ENCODE measurements at places on chromosomes 4 and X.

DNA sequence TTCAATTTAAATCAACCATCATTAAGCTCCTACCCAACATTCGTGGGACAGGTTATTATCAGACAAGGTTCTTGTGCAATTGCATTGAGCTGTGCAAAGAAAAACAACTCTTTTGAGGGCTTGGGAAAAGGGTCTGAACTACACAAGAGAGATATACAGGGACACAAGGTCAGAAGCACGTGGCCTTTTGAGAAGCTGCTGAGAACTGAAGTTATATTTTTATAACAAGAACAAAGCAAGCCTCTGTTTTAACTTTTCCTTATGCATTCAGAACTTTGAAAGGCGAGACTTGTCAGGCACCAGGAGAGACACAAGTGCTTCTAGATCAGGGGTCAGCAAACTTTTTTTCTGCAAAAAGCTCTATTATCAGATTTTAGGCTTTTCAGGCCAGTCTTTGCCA, 274.8 kb upstream of the VCX start:
- DNase-seq, result no peak

GRCh38 chrX:19543951-19544381, 28.7 kb upstream of the MAP3K15 start:
- DNase-seq, result no peak

- DNase-seq, result no peak
Measured at GRCh38 chr4:139278912-139279759, 889 bp downstream of the MGARP start.

DNA sequence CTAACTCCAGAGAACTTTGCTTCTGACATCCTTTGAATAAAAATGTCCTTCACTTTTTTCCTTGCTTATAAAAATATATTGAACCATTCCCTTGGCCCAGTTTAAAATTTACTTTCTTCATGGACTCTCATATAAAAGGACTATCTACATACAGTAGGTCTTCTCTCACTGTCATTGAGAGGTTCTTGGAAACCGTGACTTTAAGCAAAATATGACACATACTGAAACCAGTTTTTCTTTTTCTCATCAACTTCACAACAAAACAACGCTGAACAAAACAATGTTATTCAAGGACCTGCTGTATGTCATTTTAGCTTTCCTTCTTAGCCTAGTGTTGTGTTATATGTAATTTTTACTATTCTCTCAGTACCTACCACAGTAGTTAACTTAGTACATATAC, 496.8 kb downstream of the CENPC start:
- no peak for DNase-seq

- DNase-seq, result no peak
Measured at GRCh38 chr4:114040319-114041116, 61.1 kb upstream of the ARSJ start.

- no peak for DNase-seq
Measured at GRCh38 chr4:183478926-183479325, 25.9 kb upstream of the ING2 start.

- no peak for DNase-seq
Measured at GRCh38 chrX:20433388-20433775, 166.7 kb upstream of the RPS6KA3 start.

DNA sequence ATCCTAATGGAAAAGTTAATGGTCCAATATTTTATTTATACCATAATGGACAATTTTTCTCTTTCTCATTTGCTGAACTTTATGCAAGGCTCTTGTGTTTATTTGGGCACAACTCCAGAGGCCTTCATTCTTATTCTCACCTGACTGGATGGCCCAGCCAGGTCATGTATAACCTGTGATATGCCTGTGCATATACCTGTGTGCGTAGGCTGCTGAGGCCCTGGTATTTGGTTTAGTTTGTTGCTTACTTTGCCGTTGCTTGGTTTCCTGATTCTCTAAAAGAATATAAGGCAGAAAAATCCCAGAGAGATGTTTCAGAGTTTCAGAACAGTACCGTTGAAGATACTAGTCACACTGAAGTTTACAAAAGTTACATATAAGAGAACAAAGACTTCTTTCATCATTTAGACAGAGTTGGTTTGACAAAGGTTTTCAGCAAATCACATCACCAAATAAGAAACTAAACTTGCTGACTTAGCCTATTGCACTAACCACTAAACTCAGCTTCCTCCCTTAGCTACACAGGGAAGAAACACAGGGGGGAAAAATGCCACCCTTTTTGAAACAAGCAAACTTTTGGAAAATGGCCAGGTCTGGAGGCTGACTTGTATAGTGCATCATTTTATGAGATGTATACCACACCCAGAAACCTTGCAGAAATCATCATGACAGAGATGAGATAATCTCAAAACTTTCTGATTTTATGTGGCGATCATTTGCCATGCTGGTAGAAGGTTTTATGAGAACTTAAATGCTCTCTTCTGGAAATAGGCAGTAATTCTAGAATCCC, 248.5 kb downstream of the GRIA3 start:
- no peak for DNase-seq

DNA sequence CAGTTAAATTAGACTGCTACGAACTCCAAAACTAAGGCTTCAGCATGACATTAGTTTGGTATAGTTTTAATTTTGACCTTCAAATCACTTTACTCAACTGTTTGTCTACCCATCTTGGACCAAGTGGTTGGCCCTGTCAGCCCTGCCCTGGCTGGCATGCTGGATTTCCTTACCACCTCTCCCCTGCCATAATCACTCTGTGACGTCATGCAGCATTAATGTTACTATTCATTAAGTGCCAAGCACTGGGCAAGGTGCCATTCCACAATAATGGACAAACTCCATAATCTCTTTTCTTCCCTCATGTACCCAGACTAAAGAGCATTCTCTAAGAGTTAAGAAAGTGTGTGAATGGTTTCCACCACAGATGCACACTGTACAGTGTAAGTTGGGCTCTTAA, 277.0 kb upstream of the INTU start:
- no peak for DNase-seq

- DNase-seq, result peak; percentile 23
Measured at GRCh38 chrX:154761977-154762536, 607 bp upstream of the DKC1 start.

GRCh38 chr4:182938205-182938645, 21.0 kb upstream of the DCTD start:
- DNase-seq, result peak; percentile 12

GRCh38 chr4:46370531-46370930, 19.4 kb downstream of the GABRA2 start:
- DNase-seq, result no peak

GRCh38 chr4:67084783-67085182, 460.5 kb downstream of the CENPC start:
- no peak for DNase-seq

DNA sequence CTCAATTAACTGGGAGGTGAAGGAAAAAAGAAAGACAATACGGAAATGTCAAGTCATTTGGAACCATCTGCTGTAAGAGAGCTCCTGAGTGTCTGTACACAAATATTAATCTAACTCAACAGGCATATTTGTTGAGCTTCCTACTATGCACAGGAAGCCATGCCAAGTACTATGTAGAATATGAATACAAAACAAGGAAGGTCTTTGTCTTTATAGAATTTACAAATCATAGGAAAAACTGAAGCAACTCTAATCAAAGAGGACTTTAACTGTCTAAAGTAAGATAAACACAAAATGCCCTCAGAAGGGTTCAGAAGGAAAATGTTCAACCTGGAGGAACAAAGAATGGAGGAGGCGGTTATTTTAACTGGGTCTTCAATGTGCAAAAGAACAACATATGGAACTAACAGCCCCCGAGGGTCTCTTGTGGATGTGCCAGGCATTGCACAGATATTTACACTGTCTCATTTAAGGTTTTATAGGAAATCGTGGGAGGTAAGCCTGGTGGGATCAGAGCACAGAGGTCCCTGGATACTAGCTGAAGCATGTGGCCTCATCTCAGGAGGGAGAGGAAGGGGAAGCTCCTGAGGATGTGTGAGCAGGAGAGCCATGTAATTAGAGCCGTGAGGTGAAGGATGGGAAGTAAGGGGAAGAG, 5.8 kb downstream of the FAM114A1 start:
- peak; percentile 50 for DNase-seq

- DNase-seq, result no peak
Measured at GRCh38 chr4:15769202-15769601, 8.9 kb upstream of the CD38 start.

- DNase-seq, result no peak
Measured at GRCh38 chrX:2631743-2632532, 59.2 kb upstream of the CD99 start.

DNA sequence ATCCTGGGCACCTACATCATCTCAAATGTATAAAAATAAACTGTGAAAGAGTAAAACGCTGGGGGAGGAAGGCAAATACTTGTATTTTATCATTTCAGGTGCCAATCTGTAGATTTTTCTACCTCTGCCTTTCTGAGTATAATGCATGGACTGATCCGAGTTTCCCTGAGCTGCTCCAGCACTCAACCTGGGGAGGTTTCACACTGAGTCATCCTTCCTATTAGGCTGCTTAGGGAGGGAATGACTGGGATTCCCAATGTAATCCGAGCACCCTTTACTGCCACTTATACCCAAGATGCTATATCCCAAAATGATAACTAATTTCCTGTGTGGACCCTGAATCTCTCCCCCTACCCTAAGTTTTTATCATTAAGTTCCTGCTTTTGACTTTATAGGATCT, 126.6 kb downstream of the HNRNPD start:
- no peak for DNase-seq

- DNase-seq, result no peak
Measured at GRCh38 chr4:43778187-43778915, 670.3 kb downstream of the KCTD8 start.

DNA sequence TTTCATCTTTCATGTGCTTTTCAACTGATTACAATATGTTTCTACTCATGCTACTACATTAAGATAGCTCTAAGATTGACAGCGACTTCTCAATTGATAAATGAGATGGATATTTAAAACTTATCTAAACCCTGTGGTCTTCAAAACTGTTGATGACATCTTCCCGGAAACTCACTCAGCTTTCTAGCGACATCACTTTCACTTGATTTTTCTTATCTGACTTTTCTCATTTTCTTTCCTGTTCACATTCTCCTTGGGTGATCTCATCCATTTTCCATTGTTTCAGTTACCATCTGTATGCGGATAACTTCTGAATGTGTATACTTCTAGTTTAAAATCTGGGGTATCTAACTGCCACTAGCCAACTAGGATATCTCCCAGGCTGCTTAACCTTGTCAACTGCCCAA, 3.1 kb downstream of the POLR2B start:
- DNase-seq, result no peak

- no peak for DNase-seq
Measured at GRCh38 chrX:3713225-3713936, at the start of gene PRKX. Gene PRKX, minus strand, starts transcription at chrX:3713649. Its CDS starts 396 bp downstream, at chrX:3713253.

DNA sequence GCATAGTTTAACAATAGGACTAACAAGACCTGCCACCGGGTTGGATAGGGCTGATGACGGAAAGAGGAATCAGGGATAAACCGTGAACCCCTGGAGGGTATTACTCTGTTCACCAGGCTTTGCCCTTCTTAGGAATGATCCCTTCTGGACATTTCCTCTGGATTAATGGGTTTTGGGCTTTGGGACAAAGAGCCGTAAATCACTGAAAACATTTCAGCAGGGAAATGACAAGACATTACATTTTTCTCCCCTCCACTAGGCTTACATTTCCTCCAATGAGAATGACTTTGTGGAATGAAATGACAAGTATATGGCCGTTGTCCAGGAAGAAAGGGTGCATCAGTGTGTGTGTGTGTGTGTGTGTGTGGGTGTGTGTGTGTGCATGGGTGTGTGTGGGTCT, 25.9 kb upstream of the RBPJ start:
- no peak for DNase-seq

- no peak for DNase-seq
Measured at GRCh38 chrX:1452516-1453394, at the start of gene ASMTL. Gene ASMTL, minus strand, starts transcription at chrX:1452909. Its CDS starts 69 bp downstream, at chrX:1452840.

DNA sequence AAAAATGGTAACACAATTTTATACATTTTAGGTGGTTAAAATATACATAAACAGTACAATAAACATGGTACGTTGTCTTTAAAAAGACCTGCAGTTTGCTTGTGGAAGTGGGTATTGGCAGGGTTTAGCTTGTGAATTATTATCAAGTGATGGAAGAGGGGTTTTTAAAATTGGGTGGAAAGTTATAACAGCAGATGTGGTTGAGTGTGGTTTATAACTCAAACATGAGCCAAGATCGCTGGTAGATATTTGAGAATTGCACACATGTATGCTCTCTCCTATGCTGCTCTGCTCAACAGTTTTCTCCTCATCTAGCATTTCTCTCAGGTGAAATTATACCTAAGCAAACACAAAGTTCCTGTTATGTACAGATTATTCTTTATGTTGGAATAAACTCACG, 14.0 kb downstream of the EPGN start:
- DNase-seq, result no peak

DNA sequence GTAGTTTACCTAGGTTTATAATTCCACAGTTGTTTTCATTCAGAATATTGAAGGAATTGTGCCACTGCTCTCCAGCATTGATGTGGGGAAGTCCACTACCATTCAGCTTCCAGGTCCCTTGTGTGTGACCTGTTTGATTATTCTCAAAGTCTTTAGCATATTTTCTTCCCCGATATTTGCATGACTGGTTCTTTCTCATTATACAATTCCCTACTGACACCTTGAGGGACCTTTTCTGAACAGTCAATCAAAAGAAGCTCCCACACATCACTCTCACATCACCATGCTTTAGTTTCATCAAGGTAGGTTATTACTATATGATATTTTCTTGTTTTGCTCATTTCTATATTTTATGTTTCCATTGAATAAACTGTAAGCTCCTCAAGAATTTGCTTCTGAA, 44.1 kb downstream of the SLC39A8 start:
- no peak for DNase-seq

GRCh38 chr4:75512386-75513211, 1.6 kb downstream of the RCHY1 start:
- no peak for DNase-seq

GRCh38 chr4:99670409-99671073, 12.9 kb upstream of the C4orf54 start:
- DNase-seq, result no peak

DNA sequence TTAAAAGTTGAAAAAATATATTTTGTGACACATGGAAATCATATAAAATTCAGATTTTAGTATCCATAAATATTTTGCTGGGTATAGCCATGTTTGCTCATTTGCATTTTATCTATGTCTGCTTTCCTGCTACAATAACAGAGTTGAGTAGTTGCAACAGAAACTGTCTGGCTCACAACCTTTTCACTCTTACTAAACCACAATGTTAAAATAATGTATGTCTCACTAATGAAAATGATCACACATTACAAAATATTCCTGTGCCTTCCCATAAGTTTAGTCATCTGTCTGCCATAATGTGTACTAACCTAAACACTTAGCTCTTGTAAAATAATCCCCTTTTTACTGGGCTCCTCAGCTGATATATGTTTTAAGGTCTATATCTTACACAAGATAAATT, 174.0 kb upstream of the PRPS2 start:
- no peak for DNase-seq

DNA sequence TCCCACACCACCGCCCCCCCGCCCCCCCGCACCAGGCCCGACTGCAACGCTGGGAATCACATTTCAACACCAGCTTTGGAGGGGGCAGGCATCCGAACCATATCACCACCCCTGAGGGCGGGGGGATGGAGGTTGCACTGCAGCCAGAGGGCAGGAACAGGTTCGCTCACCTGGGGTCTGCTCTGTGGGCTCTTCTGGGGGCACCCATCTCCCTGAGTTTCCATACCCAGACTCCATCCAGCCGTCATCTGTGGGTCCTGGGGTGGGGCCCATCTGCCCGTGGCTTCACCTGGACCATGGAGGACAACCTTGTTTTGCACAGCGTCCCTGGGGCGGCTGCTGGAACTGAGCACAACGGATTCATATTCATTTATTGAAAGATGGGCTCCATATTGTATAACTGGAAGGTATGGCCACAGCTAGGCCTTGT, 6.9 kb downstream of the PSAPL1 start:
- no peak for DNase-seq

GRCh38 chrX:113800955-113801354, 782.9 kb upstream of the HTR2C start:
- DNase-seq, result no peak

Measured in NCI-H774 (cell line).